ENCODE measurements at places on chromosomes 2 and 18.

DNA sequence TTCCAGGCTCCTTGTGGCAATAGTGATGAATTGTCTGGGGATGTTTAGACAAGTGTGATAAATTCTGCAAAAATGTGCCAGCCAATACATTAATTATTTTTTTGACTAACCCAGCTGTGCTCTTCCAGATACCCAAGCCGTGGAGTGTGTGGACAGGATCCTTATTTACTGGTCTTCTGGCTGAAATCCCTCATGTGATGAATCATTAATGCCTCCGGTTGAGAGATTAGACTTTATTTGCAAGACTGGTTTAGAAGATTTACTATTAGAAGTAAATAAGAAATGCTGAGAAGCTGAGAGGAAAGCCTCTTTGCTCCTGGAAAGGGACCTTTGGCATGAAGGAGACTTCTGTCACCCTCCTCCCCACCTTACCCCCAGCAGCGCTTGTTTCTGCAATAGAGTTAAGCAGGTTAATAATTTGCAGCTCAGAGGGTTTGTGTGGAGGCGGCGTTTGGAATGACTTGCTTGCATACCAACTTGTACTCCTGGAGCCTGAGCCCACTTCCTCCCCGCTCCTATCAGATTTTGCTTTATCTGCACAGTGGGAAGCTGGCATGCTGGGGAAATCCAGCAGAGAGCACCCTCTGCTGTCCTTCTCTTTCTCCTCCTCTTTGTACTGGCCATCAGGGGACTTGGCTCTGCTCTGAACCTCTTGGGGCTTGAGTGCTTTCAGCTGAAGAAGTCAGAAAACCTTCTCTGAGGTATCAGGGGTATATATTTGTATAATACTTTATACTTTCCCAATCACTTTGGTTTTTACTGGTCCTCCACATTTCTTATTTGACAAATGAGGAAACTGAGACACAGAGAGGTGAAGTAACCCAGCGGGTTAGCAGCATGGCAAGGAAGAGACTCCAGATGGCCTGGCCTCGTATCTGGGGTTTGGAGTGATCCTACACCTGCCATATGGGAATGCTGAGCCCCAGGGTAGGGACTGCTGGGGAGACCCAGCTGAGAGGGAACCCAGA lies 16.3 kb downstream of the SLC3A1 start:
- no peak for DNase-seq

- DNase-seq: no peak
These were observed 784.8 kb upstream of the CDH2 start for GRCh38 chr18:28961669-28962228.

- no peak for DNase-seq
These were observed 43.0 kb upstream of the FAHD2A start for GRCh38 chr2:95359501-95359930.

GRCh38 chr2:102619414-102620319 lies at the start of gene SLC9A2:
Gene SLC9A2, plus strand, starts transcription at chr2:102619553. Its CDS starts 296 bp downstream, at chr2:102619849.
- DNase-seq: no peak

- no peak for DNase-seq
These were observed 291.5 kb downstream of the PTH2R start for GRCh38 chr2:208698114-208698513.

DNA sequence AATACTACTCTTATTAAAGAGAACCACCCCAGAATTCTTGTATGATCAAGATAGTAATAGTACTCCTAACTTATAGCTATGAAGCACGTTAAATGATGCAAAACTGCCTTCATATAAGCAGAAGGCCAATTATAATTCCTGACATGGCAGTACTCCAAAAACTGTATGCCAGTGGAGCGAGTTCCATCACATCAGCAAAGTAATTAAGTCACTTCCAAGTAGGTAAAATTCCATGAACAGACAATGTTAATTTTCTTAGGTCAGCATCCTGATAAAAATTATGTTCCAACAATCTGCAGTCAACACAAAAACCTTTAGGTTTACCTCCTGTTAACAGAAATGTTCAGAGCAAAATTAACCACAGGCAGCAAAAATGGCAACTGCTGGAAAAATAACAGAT lies 136.7 kb downstream of the CDH2 start:
- no peak for DNase-seq

- DNase-seq: no peak
These were observed 194.1 kb downstream of the CLIP4 start for GRCh38 chr2:29309090-29310029.

DNA sequence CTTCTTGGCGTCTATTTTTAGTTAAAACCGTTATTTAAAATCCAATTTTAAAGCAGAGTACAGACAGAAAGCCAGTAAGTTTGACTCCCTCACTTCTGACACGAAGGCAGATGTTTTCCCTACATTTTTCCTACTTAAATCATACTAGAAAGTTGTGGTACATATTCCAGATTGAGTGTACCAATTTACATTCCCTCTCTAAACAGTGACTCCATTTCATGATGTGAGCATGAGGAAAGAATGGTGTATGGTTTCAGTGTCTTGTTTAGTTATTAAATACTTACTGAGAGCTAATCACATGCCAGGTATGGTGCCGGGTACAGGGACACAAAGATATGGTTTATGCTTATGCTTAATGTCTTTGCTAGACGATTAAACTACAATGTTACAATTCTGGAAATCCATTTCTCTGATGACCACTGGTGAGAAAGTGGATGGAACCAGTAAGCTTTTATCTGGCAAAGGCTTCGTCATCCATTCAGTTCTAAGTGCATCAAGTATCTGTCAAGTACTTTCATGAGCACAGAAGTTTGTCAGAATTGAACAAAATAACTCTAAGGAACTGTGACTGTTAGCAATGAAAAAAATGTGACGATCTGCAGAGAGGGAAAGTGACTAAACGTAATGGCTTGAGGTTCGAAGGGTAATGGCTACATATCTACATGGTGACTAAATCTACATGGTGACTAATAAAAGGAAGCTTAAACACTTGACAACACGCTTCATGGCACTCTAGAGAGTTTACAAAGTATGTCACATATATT lies 25.7 kb downstream of the MAP4K3 start:
- no peak for DNase-seq

DNA sequence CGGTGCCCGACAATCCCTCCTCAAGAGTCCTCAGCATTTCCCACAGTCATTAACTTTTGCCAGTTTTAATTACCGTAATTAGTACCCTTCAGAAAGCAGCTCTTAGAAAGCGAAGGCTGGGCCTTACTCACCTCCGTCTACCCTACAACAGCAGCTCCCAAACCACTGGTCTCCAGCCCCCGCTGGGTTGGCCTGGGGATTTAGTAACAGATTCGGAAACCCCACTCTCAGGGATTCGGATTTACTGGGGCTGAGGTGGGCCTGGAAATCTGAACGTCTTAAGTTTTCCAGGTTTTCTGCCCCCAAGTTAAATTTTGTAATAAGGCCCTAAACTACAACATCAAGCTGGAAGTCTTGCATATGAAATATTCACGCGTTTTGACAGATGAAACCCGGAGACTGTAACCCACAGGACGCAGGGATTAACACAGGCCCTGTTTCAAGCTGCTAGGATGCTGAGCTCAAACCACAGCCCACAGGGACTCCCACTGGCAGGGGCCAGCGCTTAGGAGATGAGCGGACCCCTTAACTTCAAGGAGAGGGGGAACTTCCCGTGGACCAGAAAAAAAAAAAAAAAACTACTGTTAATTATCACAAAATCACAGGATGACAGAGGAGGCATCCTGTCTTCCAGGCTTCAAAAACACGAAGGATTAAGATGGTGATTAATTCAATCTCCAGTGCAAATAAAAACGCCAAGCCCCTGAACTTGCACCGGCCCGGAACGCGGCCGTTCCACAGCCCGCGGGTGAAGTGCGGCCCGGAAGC lies 985 bp downstream of the ILKAP start:
- no peak for DNase-seq

DNA sequence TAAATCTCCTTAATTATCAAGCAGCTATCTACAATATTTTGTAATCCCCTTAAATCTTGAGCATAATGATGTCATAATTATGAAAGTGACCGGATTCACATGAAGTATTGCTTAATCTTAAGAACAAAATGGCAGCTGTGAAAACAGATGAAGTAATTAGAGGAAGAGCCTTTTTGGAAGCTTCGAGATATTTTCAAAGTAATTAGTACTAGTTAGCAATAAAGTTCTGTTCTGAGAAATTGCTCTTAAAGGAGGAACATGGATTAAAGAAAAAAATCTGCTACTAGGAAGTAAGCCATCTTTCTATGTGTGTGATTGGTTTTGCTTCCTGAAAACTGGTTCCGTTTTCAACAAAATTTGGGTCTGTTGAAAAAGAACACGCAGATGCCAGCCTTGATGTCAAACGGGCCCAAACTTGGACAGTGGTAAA lies 18.3 kb downstream of the CLUL1 start:
- DNase-seq: no peak

DNA sequence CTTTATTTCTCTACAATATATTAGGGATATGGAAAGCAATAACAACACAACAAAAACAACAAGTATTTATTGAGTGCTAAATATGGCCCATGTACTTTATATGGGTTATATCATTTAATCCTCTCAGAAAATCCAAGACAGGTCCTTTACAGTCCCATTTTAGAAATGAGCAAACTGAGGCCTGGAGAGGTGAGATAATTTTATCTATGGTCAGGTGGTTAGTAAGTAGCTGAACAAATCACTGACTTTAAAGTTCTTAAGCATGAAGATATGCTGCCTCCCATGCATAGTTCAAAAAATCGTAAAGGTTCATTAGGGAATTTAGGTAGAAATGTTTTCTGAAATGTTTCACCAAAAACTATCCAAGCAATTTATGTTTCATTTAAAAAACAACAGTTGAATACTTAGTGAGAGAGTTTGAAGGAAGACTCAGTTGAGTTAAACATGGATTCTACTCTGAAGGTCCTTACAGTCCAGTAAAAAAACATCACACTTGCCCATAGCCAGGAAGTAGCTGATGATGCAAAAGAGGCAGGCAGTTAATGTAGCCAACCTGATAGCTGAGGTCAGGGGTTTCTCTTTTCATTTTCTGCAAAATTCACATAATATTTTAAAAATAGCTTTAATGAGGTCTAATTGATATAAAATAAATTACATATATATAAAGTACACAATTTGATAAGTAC lies 7.6 kb upstream of the NFE2L2 start:
- DNase-seq: no peak

GRCh38 chr2:38109732-38110181 lies 33.8 kb upstream of the CYP1B1 start:
- DNase-seq: no peak

DNA sequence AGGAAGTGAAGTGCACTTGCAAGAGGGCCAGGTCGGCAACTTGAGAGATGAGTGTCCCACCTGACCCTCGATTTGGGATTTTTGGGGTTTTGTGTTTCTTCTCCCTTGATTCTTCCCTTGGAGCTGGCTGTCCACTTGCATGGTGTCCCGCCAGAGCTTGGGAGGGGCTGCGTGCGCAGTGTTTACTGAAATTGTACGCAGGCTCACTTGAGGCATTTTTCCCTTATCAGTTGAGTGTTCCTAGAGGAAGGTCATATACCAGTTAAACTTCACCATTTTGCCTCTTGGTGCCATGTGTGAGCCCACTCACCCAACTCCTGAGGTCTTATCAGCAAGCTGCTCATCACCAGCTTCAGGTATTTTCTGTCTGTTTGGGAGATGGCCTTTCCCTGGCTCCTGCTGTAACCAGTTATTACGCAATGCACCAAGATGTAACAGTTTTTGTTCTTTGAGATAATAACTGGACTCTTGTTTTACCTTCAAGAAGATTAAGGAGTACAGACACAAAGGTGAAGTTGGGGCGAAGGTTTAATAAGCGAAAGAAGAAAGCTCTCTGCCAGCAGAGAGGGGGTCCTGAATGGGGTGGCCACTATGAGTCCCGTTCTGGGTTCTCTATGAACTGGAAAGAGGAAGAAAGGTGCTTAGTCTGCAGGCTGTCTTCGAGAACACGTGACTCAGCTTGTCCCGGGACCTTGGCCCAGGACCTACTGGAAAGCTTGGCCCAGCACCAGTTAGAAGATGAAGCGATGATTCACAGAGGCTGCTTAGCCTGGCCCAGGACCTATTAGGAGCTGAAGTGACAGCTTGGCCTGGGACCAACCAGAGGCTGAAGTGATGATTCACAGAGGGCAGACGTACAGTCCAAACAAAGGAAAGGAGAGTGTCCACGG lies 21.5 kb upstream of the TXNL4A start:
- no peak for DNase-seq

DNA sequence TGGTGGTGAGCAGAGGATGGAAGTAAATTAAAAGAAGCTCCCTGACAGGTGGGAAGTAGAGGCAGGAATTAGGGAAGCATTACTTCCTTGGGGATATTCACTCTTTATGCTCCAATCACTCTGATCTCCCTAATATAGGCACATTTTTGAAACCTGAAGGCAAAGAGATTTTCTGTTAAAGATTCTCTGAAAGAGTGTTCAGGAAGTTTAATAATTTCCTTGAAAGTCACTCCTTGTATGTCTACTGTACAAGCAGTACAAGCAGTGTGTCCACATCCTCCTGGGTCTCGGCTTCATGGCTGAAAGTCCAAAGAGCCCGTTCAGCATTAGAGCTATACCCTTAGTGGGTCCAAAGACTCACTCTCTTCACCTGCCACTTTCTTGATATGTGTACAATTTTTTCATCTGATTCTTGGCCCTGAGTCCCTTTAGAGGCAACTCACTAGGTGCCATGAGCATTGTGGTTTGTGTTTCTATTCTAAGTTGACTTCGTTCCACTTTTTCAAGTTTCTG lies 60.2 kb downstream of the AAK1 start:
- no peak for DNase-seq

- DNase-seq: no peak
These were observed 54.5 kb downstream of the ACVR1C start for GRCh38 chr2:157574165-157574564.

DNA sequence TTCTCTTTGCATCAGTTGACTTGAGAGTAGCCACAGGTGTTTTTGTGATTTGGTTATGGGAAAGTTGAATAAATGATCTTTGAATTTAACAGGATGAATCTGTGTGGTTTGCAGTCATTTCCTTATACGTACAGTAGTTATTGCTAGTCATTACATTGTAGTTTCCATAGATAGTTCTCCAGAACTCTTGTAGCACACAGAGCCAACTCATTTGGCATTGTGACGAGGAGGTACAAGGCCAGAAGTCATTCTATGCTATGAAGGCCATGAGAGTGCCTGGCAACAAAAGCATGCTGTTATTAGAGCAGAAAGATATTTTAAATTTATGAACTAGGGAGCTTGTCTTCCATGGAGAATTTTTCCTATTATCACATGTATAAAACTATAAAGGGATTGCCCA lies 973.0 kb upstream of the CHAC2 start:
- DNase-seq: no peak

GRCh38 chr18:56391931-56392590 lies 246.3 kb downstream of the TXNL1 start:
- no peak for DNase-seq

DNA sequence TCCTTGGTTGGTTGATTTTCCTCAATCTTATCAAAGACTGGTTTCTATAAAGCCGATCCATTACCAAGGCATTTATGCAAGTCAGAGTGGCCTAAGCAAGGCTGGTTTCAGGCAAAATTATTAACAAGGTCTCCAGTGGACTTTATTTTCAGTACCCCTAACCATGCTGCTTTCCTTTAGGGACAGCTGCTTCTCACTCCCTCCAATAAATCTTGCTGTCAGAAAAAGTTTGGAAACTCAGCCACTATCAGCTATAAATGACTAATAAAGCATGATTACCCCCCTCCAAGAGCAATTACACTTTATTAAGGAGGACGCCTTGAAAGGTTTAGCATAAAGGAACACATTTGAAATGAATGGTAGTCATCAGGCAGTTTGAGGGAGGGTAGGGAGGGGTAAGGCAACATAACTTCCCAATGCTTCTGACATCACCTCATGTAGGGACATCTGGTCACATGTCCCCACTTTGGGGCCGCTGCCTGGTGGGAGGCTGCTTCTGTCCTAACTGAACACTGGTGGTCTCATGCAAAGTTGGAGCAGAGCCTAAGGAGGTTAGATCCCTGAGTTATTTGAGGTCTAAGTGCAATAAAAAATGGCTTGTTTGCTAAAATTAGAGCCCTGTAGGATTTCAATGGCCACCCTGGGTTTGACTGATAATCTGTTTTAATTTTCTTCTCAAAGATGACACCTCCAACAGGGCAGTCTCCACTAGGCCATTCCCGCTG lies 58.0 kb upstream of the TMEM178A start:
- no peak for DNase-seq

Data from stimulated activated CD4-positive, alpha-beta T cell treated with anti-CD3 and anti-CD28 coated beads, Interleukin-1b, Interleukin-23, amount 100 ng/mL, for 1 hour (primary cell).